ENCODE measurements at places on chromosomes 6 and 20.

GRCh38 chr6:34384321-34385153 is 7.9 kb downstream of the NUDT3 start:
- DNase-seq, result no peak

DNA sequence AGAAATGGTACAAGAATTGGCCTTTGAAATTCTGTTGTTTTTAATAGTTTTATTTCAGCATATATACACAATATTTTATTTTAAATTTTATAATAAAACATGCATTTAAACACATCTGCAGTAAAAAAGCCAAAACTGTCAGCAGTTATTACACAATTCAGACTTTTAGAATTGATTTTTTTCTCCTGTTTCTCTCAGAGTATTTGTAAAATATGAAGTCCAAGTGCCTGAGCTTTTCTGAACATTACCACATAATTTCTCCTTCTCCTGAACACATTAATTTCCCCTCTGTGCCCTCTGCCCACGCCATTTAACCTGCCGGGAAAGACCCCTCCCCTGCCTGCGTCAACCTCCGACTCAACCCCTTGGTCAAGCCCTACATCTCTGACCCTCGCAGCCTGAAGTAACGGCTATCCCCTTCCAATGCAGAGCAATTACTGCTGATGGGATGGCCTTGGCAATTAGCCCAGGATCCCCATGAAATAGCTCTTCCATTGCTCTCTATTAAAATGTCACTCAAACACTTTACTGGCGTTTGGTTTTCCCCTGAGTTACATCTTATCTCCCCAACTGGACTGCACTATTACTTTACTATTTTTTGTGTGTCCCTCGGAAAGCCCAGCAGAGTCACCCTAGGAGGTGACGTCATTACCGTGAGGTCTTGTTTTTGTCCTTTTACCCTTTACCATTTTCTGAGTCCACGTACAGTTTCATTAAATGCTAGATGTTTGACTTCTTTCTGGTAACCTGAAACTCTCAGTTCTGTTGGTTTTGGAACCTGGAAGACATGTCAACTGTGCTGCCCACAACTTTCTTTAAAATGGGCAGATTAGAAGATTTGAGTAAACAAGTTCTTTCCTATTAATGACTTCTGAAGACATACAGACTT is 146.7 kb upstream of the TAB2 start:
- no peak for DNase-seq

- no peak for DNase-seq
Observed at GRCh38 chr20:47789081-47789763, 3.9 kb upstream of the SULF2 start.

DNA sequence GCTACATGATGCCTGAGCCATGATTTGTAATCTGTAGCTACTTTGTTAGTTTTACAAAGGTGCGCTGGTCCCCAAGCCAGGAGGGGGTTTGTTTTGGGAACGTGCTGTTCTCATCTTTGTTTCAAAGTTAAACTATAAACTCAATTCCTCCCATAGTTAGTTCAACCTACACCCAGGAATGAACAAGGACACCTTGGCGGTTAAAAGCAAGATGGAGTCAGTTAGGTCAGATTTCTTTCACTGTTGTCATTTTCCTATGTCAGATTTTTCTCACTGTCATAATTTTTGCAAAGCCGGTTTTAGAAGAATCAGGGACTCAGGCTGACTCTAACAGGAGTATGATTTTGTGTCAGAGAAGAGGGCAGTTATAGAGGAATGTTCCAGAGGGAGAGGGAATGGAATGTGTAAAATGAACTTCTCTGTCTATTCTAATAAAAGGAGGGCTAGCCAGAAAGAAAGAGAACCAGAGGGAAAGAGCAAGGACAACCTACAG is 2.3 kb upstream of the GMPR start:
- no peak for DNase-seq

GRCh38 chr20:21432911-21433310 is 35.6 kb upstream of the NKX2-4 start:
- no peak for DNase-seq

DNA sequence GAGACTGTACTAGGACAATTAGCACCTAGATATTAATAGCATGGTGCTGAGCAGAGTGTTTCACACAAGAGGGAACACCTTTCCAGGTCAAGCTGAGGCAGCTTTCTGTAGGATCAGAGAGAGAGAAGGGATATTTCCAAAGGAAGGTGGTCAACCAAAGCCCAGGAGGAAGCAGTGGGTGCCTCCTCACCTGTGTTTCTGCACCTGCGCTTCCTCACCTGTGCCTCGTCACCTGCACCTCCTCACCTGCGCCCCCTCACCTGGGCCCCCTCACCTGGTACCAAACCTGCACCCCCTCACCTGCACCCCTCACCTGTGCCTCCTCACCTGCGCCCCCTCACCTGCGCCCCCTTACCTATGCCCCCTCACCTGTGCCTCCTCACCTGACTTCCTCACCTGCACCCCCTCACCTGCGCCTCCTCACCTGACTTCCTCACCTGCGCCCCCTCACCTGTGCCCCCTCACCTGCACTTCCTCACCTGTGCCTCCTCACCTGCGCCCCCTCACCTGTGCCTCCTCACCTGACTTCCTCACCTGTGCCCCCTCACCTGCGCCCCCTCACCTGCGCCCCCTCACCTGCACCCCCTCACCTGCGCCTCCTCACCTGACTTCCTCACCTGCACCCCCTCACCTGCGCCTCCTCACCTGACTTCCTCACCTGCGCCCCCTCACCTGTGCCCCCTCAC is 67.9 kb downstream of the TTLL2 start:
- DNase-seq, result no peak

- no peak for DNase-seq
Observed at GRCh38 chr6:170008294-170008785, 256.9 kb downstream of the ERMARD start.

GRCh38 chr6:94300424-94301144 is 881.2 kb upstream of the EPHA7 start:
- DNase-seq, result no peak

- no peak for DNase-seq
Observed at GRCh38 chr6:142857233-142857761, 87.7 kb downstream of the HIVEP2 start.

DNA sequence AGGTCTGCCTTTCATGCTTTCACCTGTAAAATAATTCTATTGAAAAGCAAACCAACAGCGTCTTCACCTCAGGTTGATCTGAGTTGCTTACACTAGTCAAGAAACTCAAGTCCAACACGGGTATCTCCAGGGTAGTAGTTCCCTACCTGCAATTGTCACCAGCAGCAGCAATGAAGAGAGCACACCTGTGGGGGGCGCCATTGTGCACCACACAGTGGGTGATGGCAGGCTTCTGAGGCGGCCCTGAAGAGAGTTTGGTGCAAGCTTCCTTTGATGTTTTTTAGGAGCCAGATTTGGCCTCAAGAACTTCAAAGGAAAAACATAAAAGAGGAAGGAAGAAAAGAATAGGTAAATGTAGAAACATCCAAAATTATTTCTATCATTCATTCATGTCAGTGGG is 45.1 kb downstream of the KIAA0319 start:
- DNase-seq, result no peak

DNA sequence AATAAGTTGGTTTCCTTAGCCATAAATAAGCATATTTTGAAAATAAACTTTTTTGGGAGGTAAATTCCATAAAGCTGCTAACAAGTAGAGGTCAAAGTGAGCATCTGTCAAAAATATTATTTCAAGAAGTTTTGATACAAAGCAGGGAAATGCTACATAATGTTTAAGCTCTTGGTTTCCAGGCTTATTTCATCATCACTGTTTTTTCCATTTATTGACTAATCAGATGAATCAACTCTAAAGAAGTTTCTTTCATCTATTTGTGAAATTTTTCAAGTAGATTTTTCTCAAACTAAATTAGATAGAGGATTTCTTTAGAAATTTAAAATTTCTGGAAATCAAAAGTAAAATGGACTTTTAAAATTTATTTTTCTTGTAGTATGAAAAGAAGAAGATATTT is 89.5 kb upstream of the TBX18 start:
- DNase-seq, result no peak

GRCh38 chr20:8782804-8783203 is 286.1 kb upstream of the PLCB4 start:
- no peak for DNase-seq

DNA sequence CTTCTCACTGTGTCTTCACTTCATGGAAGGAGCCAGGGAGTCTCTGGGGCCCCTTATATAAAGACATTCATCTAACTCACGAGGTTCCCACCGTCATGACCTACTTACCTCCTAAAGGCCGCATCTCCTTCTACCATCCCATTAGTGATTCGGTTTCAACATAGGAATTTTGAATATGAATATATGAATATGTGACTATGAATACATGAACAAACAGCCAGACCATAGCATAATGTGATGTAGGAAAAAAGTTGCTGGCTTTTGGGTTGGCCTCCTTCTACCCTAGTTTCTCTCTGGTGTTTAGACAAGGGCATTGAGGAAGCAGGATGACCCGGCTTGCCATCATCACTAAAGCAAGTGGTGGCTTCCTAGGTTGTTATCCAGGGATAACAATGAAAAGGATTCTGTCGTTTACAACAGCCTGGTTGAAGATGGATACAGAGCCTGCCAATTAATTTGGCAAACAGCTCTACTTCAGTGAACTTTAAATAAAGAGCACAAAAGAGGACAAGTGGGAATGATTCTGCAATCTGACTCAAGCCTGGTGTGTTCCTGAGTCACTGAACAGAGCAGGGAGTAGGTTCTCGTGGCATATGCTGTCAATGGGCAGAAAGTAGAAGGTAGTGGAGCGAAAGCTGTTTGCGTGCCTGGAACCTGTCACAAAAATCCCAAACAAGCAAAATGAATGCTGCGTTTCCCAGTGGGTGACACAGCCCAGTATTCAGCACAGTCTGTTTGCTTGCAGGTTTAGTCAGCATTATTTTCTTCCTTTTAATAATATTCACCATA is 44.0 kb upstream of the DOK5 start:
- DNase-seq, result no peak

DNA sequence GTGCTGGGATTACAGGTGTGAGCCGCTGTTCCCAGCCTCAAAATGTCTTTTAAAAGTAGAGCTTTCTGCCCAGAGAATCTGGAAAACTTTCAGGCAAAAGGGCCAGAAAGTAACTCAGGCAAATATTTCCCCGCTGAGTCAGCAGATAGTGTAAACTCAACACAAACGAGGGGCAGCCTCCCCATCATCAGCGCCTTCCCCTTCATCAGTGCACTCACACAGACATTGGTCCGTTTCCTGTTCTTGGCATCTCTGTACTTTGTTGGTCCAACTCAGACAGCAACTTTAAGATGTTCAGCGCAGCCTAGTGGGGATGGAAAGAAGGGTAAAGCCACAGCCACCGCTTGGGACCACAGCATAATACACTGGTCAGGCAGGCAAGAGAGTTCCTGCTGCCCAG is 69.5 kb downstream of the CSE1L start:
- DNase-seq, result no peak

DNA sequence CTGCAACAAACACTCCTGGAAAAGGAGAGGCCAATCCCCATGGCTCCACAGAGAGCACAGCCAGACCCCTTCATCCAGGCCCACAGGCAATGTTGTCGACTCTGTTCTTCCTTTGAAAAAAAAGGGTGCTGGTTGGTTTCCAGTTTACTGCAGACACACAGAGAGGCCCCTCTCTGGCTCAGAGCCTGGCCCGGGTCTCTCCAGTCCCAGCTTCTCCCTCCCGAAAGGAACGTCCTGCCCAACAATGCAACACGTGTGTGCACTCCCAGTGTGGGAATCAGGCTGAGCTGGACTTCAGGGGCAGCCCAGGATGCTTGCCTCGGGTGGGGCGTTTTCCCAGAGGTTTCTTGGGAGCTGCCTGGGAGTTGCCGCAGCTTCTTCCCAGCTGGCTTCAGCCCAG is 4.5 kb upstream of the NKAIN4 start:
- no peak for DNase-seq

DNA sequence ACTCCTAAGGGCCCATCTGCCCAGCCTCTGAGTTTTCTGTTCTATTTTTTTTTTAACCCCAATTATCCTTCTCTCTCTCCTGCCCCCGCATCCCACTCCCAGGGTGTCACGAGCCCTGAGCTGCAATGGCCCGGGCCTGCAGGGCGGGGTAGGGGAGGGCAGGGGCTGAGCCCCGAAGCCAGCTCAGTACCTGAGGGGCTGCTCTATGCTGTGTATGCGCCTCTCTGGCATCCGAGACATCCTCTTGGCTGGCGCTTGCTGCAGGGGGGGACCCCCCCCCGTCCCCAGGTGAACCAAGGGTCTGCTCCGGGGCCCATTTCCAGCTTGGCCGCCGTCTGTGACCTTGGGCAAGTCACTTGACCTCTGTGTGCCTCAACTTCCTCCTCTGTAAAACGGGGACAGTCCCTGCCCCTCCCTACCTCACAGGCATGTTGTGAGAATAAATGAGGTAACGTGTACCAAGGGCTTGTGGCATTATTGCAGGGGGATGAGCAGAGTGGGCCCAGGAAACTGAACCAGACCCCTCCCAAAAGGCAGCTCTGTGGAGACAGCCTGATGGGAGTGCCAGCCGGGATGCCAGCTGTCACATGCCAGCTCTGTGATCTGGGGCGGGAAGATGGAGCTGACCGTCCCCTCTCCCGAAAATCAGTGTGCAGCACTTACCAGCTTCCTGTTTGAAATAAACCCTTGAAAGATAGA is 13.0 kb upstream of the MYL9 start:
- DNase-seq, result no peak

- DNase-seq, result no peak
Observed at GRCh38 chr20:4119854-4120209, 104.5 kb upstream of the RNF24 start.

- DNase-seq, result no peak
Observed at GRCh38 chr6:154356113-154356512, 490 bp downstream of the IPCEF1 start.

All from SK-N-MC (cell line).